CD4-positive, alpha-beta memory T cell (primary cell): ENCODE measurements at places on chromosomes 2 and 18. TPM values are rescaled to one million over a fixed set of nuclear protein-coding genes. Genes with fewer than 3 reads are reported as not detected.

- peaks cover 6% of the 10 kb centered on the region for H3K36me3 ChIP-seq
- H3K4me1 ChIP-seq = peaks cover 96% of the 10 kb centered on the region
- H3K27ac ChIP-seq = no peak overlapping the region
- H3K27me3 ChIP-seq = no peaks in the 10 kb centered on the region
Measured at GRCh38 chr18:69943021-69943420, 4.7 kb downstream of the CD226 start.

DNA sequence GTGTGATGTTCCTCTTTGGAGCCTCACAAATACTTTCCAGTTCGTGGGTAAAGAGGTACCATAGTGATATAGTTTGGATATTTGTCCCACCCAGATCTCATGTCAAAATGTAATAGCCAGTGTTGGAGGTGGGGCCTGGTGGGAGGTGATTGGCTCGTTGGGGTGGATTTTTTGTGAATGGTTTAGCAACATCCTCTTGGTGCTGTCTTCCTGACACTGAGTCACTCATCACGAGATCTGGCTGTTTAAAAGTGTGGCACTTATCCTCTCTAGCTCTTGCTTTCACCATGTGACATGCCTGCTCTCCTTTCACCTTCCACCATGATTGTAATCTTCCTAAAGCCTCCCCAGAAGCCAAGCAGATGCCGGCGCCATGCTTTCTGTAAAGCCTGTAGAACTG lies 3.0 kb upstream of the CCDC93 start:
- H3K36me3 ChIP-seq = no peaks in the 10 kb centered on the region
- H3K27ac ChIP-seq = no peak overlapping the region
- no peak for DNase-seq
- no peak overlapping the region for H3K4me3 ChIP-seq

GRCh38 chr2:43939695-43940256 lies 56.0 kb downstream of the LRPPRC start:
- H3K36me3 ChIP-seq = peaks cover 6% of the 10 kb centered on the region
- H3K4me1 ChIP-seq = no peaks in the 10 kb centered on the region
- no peak overlapping the region for H3K27ac ChIP-seq
- no peak for DNase-seq
- no peaks in the 10 kb centered on the region for H3K27me3 ChIP-seq

Gene IMPACT
- total RNA-seq = 14.5 TPM

Gene DSG1
- not detected for total RNA-seq
